ENCODE measurements at places on chromosomes 12 and 14.
A peak's percentile ranks its signal among the peaks of the same experiment; 100 is the strongest.

- H3K36me3 ChIP-seq: peaks cover 77% of the 10 kb centered on the region
- no peaks in the 10 kb centered on the region for H3K27me3 ChIP-seq
- H3K4me1 ChIP-seq: peaks cover 72% of the 10 kb centered on the region
- no peak overlapping the region for H3K4me3 ChIP-seq
- DNase-seq: no peak
Measured at GRCh38 chr12:124411281-124411878, 116.5 kb downstream of the RFLNA start.

GRCh38 chr14:99633141-99633540 lies 11.8 kb upstream of the HHIPL1 start:
- H3K36me3 ChIP-seq: no peaks in the 10 kb centered on the region
- H3K4me3 ChIP-seq: no peak overlapping the region
- H3K27me3 ChIP-seq: no peaks in the 10 kb centered on the region
- peaks cover 19% of the 10 kb centered on the region for H3K4me1 ChIP-seq
- H3K27ac ChIP-seq: no peak overlapping the region
- no peak for DNase-seq

- no peak for DNase-seq
- no peak overlapping the region for H3K4me3 ChIP-seq
- H3K27me3 ChIP-seq: no peaks in the 10 kb centered on the region
- H3K27ac ChIP-seq: no peak overlapping the region
Measured at GRCh38 chr12:55396326-55396725, 4.0 kb upstream of the OR6C65 start.

DNA sequence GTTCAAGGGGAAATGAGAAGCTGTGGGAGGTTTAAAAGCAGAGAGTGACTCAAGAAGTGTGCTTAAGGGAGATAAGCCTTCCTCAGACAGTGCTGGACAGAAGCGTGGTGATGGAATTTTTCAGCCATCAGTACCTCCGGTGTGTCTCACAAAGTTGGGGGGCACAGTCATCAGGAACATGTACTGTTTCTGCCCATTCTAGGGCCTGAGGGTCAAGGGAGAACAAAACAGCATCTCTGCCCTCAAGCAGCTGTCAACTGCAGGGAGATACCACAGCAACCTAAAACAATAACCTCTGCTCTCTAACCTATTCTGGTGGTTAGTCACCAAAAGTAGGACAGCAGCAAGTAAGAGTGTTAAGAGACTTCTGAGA lies 2.0 kb upstream of the STON2 start:
- H3K27ac ChIP-seq: no peak overlapping the region
- no peaks in the 10 kb centered on the region for H3K36me3 ChIP-seq
- no peak overlapping the region for H3K4me3 ChIP-seq

GRCh38 chr12:120630104-120630892 lies 10.1 kb upstream of the CABP1 start:
- H3K27me3 ChIP-seq: no peaks in the 10 kb centered on the region
- no peak overlapping the region for H3K27ac ChIP-seq
- peak; percentile 93 for DNase-seq
- no peak overlapping the region for H3K4me3 ChIP-seq
- H3K36me3 ChIP-seq: no peaks in the 10 kb centered on the region
- peaks cover 18% of the 10 kb centered on the region for H3K4me1 ChIP-seq

GRCh38 chr12:91316907-91317269 lies 134.3 kb upstream of the DCN start:
- no peaks in the 10 kb centered on the region for H3K4me1 ChIP-seq
- H3K36me3 ChIP-seq: no peaks in the 10 kb centered on the region
- no peak for DNase-seq
- no peak overlapping the region for H3K27ac ChIP-seq

DNA sequence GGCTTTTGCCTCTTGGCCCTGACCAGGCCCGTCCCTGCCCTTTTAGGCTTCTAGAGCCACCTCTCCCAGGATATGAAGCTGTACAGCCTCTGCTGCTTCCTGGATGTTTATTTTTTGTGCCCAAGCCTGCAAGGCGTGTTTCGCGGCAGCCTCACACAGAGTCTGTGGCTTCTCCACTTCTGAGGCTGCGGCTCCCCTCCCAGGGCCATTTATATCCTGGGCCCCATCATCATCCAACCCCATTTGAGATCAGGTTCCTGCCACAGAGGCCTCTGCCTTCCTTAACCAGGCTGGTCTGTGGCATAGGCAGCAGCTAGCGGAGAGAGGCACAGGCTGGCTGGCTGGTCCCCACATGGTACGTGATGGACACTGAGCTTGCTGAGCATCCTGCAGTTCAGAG lies 114.1 kb upstream of the PWP1 start:
- no peak for DNase-seq
- no peak overlapping the region for H3K27ac ChIP-seq
- H3K27me3 ChIP-seq: no peaks in the 10 kb centered on the region
- H3K4me3 ChIP-seq: no peak overlapping the region

DNA sequence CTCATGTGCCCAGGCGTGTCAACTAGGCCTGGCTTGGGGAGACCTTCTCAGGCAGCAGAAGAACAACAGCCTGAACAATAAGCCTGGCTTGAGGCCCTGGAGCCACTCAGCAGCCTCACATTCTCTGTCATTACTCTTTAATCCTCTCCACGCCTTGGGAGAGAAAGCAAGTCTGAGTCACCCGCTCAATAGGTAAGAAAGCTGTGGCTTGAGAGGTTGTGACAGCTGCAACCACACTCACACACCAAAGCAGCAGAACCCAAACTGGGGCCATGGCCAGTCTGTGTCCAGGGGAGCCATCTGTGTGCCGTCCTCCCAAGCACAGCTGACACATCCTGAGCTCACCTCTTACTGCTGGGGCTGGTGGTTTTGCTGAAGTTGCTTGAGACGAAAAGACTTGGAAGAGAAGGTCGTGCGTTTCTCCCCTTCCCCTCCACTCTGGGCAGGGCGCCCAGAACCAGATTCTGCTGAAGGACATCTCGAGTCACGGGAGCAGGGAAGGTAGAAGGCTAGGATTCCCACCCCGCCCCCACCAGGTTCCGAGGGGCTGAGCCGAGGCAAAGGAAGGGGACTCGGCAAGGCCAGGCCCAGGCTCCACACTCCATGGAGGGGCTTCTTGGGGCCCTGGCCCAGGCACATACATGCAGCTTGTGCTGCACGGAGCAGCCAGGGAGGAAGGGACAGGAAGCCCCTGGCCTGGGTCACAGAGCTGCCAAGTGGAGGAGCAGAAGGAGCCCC lies 5.5 kb downstream of the TMEM63C start:
- no peak for DNase-seq
- H3K27ac ChIP-seq: no peak overlapping the region
- no peak overlapping the region for H3K4me3 ChIP-seq
- H3K4me1 ChIP-seq: peaks cover 35% of the 10 kb centered on the region

Data from spinal cord (tissue), 10 donors.